Activated naive CD8-positive, alpha-beta T cell treated with anti-CD3 and anti-CD28 coated beads for 36 hours (primary cell): ENCODE measurements at places on chromosomes 5 and 9. TPM values are rescaled to one million over a fixed set of nuclear protein-coding genes. Genes with fewer than 3 reads are reported as not detected.
A peak's percentile ranks its signal among the peaks of the same experiment; 100 is the strongest.

- no peak for DNase-seq
Observed at GRCh38 chr5:119655061-119655460, 25.7 kb downstream of the FAM170A start.

GRCh38 chr9:114504341-114505186, 709 bp downstream of the WHRN start:
- peak; percentile 48 for DNase-seq

DNA sequence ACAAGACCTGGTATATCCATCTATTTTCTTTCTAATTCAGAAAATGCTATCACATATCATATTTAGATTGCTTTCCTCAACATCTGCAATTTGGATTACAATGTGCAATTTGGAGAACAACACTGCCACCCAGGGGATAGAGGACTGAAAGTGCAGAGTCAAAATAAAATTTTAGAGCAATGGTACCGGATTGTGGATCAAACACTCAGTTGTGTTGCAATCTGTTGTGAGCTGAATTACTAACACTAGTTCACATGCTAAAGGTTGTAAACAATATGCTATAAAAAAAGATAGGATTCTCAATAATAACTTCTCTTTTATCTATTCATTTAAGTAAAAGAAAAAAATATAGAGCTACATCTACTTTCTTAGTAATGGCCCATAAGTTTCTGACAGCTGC, 11.9 kb upstream of the SRFBP1 start:
- DNase-seq: no peak

GRCh38 chr9:124133727-124134126, 122.2 kb downstream of the LHX2 start:
- DNase-seq: no peak

DNA sequence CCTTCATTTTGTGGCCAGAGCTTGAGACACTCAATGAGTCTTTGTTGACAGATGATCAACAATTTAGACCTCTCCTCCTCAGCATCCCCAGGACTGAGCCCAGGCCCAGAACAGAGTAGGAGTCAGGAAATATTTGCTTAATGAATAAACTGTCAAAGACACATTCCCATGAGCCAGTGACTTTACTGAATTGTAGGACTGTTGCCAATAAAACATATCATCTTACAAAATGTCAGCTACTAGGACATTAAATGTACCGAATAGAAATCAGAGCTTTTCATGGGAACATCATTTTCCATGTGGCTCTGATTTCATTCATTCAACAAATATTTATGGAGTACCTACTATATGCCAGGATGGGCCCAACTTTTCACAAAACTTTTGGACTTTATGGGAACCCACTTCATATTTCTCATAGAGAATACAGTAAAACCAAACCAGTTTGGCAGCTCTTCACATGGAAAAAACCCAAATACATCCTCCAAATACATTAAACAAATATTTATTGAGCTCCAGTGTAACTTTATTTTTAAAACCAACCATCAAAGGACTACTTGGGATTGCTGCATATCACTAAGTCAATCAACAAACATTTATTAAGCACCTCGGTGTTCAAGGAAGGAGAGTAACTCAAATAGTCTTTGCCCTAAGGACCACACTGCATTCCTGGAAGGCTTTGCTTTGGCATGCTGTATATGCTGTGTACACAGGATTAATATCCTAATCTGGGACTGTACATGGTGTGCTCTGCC, 11.4 kb downstream of the VDAC1 start:
- DNase-seq: no peak

DNA sequence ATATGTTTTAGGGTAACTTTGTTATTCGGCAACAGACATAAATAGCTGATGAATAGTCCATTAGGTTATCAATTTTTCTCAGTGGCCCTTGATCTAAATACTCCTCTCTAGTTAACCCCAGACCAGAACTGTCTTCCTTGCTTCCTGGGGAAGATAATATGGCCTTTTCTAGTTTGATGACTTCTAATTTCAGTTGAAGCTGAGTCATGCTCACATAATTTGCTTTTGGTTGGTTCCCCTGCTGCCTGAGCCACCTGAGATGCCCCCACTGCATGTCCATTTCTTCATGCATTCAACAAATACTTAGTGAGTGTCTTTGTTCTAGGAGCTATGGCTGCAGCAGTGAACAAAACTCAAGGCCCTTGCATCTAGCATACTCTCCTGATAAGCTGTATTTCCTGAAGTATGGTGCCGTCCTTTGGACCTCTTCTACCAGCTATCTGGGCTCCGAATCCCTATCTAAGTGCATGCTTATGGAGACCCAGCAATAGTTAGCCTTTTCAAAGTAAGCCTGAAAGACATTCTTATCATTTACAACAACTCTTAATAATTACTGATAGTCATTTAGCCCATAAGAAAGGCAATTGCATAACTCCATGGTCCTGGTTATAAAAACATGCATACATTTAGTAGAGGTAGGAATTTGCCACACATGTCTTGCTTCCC, 84.5 kb upstream of the SLC12A2 start:
- DNase-seq: no peak

GRCh38 chr9:110058304-110058953, 149.5 kb downstream of the C9orf152 start:
- DNase-seq: peak; percentile 23

DNA sequence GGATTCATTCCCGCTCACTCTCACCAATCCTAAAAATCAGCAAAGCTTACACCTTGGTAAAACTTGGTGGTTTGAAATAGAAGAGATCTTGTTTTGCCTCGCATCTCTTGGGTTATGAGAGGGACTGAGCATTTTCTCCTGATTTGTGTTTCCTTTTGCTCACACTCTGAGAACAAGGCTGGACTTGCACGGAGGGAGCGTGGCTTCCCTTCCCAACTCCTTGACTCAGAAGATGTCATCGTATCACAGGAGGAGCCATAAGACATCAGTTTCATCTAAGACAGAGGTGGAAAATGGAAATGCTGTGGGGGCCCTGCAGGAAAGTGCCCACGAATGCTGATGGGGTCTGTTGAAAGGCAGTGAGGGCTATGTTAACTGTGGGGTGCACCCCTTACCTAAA, 37.4 kb downstream of the CTSL start:
- DNase-seq: no peak

GRCh38 chr9:96222132-96222531, 79.8 kb downstream of the HSD17B3 start:
- no peak for DNase-seq

DNA sequence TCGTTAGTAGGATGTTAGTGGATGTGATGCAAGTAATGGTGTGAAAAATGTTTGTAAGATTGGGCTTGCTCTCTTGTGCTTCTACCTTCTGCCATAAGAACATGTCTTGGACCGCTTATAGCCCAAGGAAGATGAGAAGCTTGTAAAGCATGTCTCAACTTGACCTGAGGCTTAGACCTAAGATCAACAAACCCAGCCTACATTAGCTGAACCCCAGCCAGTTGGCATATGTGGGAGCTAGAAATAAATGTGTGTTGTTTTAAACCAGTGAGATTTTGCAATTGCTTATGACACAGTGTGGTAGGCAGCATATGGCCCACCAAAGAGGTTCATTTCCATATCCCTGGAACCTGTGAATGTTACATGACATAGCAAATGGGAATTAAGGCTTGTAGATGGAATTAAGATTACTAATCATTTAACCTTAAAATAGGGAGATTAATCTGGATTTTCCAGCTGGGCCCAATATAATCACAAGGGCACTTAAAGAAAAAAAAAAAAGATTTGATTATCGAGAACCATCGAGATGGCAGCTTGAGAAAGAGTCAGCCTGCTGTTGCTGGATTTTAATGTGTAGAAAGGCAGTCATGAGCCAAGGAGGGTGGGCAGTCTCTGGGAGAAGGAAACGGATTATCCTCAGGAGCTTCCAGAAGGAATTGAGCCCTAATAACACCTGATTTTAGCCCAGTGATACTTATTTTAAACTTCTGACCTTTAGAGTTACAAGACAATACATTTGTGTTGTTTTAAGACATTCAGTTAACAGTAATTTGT, 27.3 kb upstream of the EDIL3 start:
- DNase-seq: no peak

- DNase-seq: no peak
Observed at GRCh38 chr5:162289489-162289888, 221.9 kb downstream of the GABRG2 start.

- DNase-seq: no peak
Observed at GRCh38 chr5:126054577-126055347, 368.4 kb upstream of the GRAMD2B start.

DNA sequence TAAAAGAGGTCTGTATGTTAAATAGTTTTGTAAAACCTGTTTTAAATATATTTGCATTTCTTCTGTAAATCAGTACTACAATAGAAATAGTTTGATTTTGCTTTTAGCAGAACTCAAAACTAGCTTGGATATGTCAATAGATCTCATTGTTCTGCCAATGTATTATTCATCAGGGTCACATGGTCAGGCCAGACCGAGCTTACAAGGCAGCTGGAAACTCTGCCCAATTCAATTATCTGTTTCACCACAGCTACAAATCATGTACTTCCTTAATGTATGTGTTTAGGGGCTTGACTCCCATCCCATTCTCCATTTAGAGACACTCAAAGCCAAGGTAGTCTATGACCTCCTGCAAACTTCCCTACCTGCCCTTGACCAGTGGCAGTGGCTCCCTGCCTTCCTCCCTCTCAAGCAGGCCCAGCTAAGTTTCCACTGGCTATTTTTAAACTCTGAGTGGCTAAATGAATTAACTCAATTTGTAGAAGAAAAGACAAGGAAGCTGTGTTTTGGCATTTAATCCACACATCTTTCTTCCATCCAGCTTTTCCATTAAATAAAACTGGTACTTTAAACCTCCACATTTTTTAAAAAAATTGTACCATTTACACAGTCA, 46.4 kb upstream of the SELENOP start:
- no peak for DNase-seq

- DNase-seq: no peak
Observed at GRCh38 chr9:18357321-18357720, 116.6 kb upstream of the ADAMTSL1 start.

Gene CENPH
- total RNA-seq: 81.1 TPM

Gene ARHGEF39
- 17.2 TPM for total RNA-seq

Gene ABO
- not detected for total RNA-seq

Gene EQTN
- total RNA-seq: not detected

Gene PLPP7
- 0.35 TPM for total RNA-seq

Gene PLCXD3
- total RNA-seq: not detected

Gene ARID3C
- not detected for total RNA-seq

Gene LTC4S
- 0.29 TPM for total RNA-seq

Gene FAM221B
- total RNA-seq: not detected
